ENCODE measurements at places on chromosomes 5 and 9.

GRCh38 chr9:131459056-131459455 lies 43.7 kb upstream of the POMT1 start:
- H3K4me3 ChIP-seq = no peak overlapping the region
- peaks cover 2% of the 10 kb centered on the region for H3K4me1 ChIP-seq
- no peak overlapping the region for H3K27ac ChIP-seq
- peaks cover 81% of the 10 kb centered on the region for H3K36me3 ChIP-seq

- H3K4me1 ChIP-seq = no peaks in the 10 kb centered on the region
- DNase-seq = no peak
- no peaks in the 10 kb centered on the region for H3K27me3 ChIP-seq
- H3K36me3 ChIP-seq = no peaks in the 10 kb centered on the region
These were observed 22.0 kb downstream of the MYO10 start for GRCh38 chr5:16914108-16914435.

GRCh38 chr5:116451066-116451465 lies 123.6 kb downstream of the SEMA6A start:
- H3K27me3 ChIP-seq = no peaks in the 10 kb centered on the region
- DNase-seq = no peak
- H3K4me3 ChIP-seq = no peak overlapping the region
- H3K27ac ChIP-seq = no peak overlapping the region

GRCh38 chr5:37724395-37725125 lies 115.3 kb downstream of the GDNF start:
- H3K27me3 ChIP-seq = no peaks in the 10 kb centered on the region
- peaks cover 54% of the 10 kb centered on the region for H3K36me3 ChIP-seq
- H3K27ac ChIP-seq = no peak overlapping the region
- H3K4me1 ChIP-seq = no peaks in the 10 kb centered on the region
- no peak overlapping the region for H3K4me3 ChIP-seq

DNA sequence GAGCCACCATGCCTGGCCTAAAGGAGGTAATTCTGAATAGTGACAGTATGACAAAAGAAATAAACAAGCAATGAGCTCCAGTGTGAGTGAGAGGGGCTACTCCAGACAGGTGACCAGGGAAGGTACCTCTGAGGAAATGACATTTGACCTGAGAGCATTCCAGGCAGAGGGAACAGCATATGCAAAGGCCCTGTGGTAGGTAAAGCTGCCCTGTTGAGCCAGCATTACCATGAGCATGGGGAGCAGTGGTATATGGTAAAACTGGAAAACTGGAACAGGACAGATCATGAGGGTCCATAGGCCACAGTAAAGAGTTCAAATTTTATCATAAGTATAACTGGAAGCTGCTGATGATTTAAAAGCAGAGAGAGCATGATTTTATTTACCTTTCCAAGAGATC lies 6.0 kb upstream of the SFXN1 start:
- H3K4me3 ChIP-seq = no peak overlapping the region
- H3K36me3 ChIP-seq = no peaks in the 10 kb centered on the region
- no peak overlapping the region for H3K27ac ChIP-seq
- no peak for DNase-seq

- H3K4me3 ChIP-seq = no peak overlapping the region
- H3K27me3 ChIP-seq = no peaks in the 10 kb centered on the region
- DNase-seq = no peak
These were observed 214.5 kb downstream of the SNX18 start for GRCh38 chr5:54732108-54732507.

DNA sequence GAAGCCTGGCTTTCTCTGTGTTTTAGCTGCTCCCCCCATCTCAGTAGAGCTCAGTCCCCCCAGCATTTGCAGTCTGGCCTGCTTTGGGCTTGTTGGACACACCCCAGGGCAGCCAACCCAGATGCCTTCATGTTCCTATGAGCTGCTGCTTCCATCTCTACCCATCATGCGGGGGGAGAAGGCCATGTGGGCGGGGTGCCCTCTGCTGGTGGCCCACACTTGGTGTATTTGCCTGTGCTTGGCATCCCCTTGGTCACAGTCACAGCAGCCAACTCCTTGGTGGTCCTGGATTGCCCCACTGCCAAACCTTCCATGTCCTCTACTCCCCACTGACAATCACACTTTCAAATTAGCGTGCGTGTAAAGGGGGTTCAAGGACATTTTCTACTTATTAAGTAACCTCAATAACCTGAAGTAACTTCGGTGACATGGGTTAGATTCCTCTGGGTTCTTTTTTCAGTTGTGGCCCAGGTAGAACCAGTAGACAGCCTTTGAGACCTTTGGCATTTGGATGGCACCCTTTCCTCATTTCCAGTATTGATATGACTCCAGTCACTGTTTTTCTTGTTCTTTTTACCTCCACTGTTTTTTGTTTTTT lies 42.8 kb downstream of the SNX30 start:
- DNase-seq = peak; percentile 83
- H3K27me3 ChIP-seq = no peaks in the 10 kb centered on the region
- no peak overlapping the region for H3K27ac ChIP-seq

GRCh38 chr5:50807661-50808060 lies 141.2 kb downstream of the PARP8 start:
- no peaks in the 10 kb centered on the region for H3K4me1 ChIP-seq
- no peak overlapping the region for H3K4me3 ChIP-seq
- DNase-seq = no peak
- H3K36me3 ChIP-seq = peaks cover 52% of the 10 kb centered on the region
- H3K27me3 ChIP-seq = no peaks in the 10 kb centered on the region
- H3K27ac ChIP-seq = no peak overlapping the region

DNA sequence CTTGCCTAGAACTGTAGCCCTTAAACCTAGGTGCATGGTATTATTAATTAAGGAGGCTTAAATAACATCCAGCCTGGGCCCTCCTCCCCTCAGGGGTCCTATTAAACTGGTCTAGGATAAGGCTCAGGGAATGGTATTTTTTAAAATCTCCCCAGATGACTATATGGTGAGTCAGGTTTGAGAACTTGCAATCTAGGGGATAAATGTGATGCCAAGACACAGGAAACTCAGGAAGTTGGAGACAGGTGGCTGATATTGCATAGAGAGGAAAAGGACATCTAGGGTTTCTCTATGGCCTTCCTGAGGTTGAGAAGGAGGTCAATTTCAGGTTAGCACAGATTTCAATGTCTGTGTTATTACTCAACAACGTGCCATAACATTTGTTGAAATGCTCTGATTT lies 581.0 kb downstream of the TLE1 start:
- no peak for DNase-seq
- H3K4me1 ChIP-seq = no peaks in the 10 kb centered on the region
- no peak overlapping the region for H3K27ac ChIP-seq
- H3K27me3 ChIP-seq = no peaks in the 10 kb centered on the region
- H3K36me3 ChIP-seq = no peaks in the 10 kb centered on the region

DNA sequence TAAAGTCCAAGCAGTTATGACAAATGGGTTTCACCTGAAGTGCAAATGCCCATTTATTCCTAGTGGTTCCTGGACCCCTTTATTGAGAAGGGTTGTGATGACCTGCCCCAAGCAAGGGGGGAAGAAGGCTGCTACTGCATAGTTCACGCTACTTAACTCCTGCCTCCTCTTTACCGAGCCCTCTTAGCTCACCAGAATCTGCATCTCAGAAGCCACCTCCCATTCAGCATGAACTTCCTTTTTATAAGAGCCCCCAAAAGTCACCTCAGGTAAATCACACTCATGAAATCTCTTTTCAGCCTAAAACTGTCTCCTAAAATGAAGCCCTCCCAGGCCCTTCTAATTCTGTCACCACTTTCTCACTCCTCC lies 26.6 kb upstream of the C9orf72 start:
- no peaks in the 10 kb centered on the region for H3K4me1 ChIP-seq
- no peaks in the 10 kb centered on the region for H3K36me3 ChIP-seq
- H3K27ac ChIP-seq = no peak overlapping the region
- no peaks in the 10 kb centered on the region for H3K27me3 ChIP-seq

DNA sequence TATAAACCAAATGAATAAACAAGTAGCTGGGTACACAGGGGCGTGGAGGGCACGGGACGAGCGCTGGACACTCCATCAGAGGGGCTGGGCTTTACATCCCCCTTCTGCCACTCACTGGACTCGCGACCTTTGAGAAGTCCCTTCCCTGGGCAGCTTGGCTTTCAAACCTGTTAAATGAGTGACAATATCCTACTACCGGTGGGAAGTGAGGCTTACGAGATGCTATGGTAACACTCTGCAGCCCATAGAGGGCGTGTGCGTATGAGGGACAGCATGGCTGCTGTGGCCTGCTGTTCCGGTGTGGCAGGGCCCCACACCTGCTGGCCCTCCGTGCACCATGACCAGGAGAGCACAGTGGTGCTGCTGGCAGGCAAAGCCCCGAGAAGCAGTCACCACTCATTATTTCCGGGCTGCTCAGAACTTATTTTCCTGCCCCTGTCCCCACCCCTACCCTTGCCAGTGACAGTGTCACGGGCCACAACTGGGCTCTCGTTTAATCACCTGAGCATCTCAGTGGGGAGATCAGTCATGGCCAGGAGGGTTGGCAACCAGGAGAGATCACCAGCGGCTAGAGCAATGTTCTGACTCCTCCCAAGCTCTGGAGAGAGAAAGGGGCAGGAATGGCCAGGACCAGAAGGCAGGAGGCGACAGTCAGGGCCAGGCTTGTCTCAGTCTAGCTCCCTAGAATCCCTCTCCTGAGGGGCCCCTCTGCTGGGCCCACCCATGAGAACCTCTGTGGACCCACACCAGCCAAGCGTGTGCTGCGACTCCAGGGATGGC lies 10.5 kb downstream of the CLTB start:
- peaks cover 39% of the 10 kb centered on the region for H3K36me3 ChIP-seq
- no peak overlapping the region for H3K27ac ChIP-seq
- no peaks in the 10 kb centered on the region for H3K27me3 ChIP-seq
- no peak for DNase-seq

DNA sequence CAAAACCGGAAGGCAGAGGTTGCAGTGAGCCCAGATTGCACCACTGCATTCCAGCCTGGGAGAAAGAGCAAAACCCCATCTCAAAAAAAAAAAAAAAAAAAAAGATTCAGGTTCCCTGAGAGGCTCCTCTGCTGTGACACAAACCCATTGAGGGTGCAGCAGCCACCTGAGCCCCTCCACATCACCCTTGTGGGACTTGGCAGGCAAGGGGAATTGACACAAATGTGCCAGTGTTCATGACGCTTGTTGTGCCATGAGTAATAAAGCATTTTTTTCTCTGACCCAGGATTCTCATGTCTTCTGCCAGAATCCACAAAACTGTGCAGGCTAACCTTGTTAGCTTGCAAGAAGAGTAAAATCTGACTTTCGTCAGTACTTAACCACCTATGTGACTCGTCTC lies 149.6 kb downstream of the TTC39B start:
- no peak overlapping the region for H3K4me3 ChIP-seq
- no peaks in the 10 kb centered on the region for H3K4me1 ChIP-seq
- no peak overlapping the region for H3K27ac ChIP-seq
- H3K27me3 ChIP-seq = no peaks in the 10 kb centered on the region
- DNase-seq = no peak
- H3K36me3 ChIP-seq = no peaks in the 10 kb centered on the region

GRCh38 chr5:10726179-10726912 lies 34.7 kb downstream of the DAP start:
- H3K4me3 ChIP-seq = no peak overlapping the region
- H3K36me3 ChIP-seq = no peaks in the 10 kb centered on the region
- H3K4me1 ChIP-seq = no peaks in the 10 kb centered on the region
- no peaks in the 10 kb centered on the region for H3K27me3 ChIP-seq
- no peak overlapping the region for H3K27ac ChIP-seq

DNA sequence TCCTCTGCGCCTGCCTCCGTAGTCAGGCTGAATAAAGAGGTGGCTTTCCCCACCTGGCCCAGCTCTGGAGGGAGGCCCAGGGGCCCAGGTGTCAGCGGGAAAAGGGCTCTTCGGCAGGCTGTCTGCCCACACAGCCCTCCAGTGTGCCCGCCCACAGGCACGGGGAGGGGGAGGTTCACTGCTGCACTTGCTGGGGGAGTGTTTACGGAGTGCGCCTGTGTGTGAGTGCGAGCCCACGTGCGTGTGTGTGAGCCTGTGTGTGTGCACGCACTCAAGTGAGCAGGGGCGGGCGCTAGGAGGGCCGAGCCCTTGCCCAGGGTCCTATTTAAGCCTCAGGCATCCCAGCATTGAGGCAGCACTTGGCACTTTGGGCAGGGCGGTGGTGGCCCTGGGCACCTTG lies 10.9 kb downstream of the DNLZ start:
- H3K27ac ChIP-seq = no peak overlapping the region
- H3K36me3 ChIP-seq = no peaks in the 10 kb centered on the region
- no peaks in the 10 kb centered on the region for H3K27me3 ChIP-seq
- no peak for DNase-seq
- H3K4me1 ChIP-seq = no peaks in the 10 kb centered on the region
- no peak overlapping the region for H3K4me3 ChIP-seq

GRCh38 chr5:67215519-67216471 lies 19.2 kb upstream of the CD180 start:
- peak overlapping the region; percentile 74 for H3K27ac ChIP-seq
- DNase-seq = peak; percentile 74
- peak overlapping the region; percentile 22 for H3K4me3 ChIP-seq
- peaks cover 63% of the 10 kb centered on the region for H3K4me1 ChIP-seq

- H3K27me3 ChIP-seq = no peaks in the 10 kb centered on the region
- H3K4me3 ChIP-seq = no peak overlapping the region
- no peaks in the 10 kb centered on the region for H3K4me1 ChIP-seq
- H3K27ac ChIP-seq = no peak overlapping the region
These were observed 146.7 kb downstream of the MAST4 start for GRCh38 chr5:66742896-66743247.

DNA sequence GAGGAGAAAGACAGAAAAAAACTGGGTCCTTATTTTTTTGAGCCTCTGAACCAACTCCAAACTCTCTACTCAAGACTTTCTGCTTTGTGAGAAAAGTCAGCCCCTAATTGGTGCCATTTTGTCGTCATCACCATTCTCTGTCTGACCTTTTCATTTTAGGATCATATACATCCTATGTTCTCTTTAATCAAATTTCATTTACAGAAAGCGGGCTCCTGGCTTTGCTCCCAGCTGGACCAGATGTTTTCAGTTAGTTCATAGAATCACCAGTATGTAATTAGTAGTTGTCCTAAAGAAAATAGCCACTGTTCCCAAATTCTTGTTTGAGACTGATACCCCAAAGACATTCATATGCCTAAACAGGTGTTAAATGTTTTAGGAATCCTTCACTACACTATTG lies 28.6 kb upstream of the SLCO4C1 start:
- no peaks in the 10 kb centered on the region for H3K27me3 ChIP-seq
- no peak for DNase-seq
- H3K4me3 ChIP-seq = no peak overlapping the region
- H3K4me1 ChIP-seq = no peaks in the 10 kb centered on the region

- no peaks in the 10 kb centered on the region for H3K36me3 ChIP-seq
- no peaks in the 10 kb centered on the region for H3K27me3 ChIP-seq
- no peak overlapping the region for H3K27ac ChIP-seq
- no peak for DNase-seq
- no peak overlapping the region for H3K4me3 ChIP-seq
These were observed 45.9 kb upstream of the CEMIP2 start for GRCh38 chr9:71814226-71814625.

DNA sequence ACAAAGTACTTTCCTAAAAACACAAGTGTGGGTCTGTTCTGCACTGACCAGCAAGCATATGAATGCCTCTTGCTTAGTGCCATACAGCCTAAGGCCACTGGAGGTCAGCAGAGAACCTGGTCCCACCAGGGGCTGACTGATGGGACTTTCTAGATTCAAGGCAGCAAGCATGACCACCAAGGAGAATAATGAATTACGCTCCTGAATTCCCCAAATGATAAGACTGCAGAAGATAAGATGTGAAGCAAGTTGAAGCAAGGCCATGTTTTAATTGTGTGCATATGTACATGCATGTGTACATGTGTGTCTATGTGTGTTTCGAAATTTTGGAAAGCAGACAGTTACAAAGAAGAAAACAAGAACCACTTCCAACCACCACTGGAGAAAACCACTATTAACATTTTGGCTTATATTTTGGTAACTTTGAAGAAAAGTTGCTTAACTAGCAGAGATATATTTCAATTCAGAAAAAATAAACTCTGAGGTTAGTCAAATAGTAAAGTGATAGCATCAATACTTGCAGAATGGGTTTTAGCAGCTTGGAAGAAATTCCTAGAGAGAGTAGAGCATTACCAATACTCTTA lies 70.5 kb downstream of the ERP44 start:
- no peaks in the 10 kb centered on the region for H3K27me3 ChIP-seq
- no peak overlapping the region for H3K27ac ChIP-seq

Data from CD4-positive, alpha-beta T cell (primary cell).